ENCODE measurements at places on chromosomes 11 and 22.

DNA sequence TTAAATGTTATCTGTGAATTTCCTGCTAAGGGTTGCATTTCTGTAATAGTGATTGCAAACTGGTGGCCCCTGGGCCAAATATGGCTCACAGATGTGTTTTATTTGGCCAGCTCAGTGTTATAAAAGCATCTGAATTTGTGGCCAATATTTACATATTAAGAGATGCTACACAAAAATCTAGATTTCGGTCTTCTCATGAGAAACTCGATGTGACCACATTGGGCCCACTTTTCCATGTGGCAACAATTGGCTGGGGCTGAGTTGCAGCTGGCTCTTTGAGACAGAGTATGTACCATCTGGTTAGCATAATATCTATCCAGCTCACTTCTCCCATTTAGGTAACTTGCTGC is 244.5 kb upstream of the POU2AF2 start:
- DNase-seq: no peak

DNA sequence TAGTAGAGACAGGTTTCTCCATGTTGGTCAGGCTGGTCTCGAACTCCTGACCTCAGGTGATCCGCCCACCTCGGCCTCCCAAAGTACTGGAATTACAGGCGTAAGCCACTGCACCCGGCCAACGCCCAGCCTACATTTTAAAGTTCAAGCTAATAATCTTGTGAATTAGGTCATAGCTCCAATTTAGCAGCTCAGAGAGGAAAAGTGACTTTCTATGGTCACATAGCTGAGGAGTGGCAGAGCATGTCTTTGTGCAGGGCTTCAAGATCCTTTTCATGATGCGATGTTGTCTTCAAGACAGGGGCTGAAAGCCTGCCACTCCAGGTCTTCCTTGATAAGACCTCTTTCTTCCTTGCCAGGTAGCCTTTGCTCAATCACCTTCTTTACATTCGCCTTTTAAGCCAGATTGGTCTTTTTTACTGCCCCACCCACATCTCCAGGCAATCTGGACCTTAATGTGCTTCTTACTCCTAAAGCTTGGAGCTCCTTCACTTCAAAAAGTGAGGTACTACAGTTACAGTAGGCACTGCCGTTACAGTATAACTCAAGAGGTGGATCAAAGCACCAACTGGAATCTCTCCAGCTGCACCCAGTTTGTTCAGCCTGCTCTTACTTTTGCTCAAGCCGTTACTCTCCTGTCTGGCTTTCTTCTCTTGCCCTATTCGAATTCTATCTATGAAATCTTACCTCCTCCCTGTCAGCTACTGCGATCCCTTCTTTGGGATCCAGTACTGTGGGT is 18.2 kb downstream of the YWHAH start:
- DNase-seq: no peak

DNA sequence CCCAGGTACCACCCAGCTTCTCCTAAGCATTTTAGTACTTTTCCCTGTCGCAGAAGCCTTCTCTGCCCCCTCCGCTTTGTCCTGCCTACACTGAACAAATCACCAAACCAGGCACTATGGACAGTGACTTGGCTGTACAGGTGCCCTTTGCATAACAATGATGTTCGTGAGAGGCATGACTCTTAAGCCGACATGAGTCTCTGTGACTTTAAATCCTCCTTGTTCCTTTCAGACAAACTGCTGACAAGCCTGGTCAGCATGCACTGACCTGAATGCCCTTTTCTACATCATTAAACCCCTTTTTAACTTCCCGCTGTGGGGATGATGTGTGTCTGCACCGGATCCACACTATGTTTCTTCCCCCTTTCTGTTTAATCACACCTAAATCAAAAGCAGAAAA is 16.6 kb downstream of the CAVIN3 start:
- DNase-seq: no peak

DNA sequence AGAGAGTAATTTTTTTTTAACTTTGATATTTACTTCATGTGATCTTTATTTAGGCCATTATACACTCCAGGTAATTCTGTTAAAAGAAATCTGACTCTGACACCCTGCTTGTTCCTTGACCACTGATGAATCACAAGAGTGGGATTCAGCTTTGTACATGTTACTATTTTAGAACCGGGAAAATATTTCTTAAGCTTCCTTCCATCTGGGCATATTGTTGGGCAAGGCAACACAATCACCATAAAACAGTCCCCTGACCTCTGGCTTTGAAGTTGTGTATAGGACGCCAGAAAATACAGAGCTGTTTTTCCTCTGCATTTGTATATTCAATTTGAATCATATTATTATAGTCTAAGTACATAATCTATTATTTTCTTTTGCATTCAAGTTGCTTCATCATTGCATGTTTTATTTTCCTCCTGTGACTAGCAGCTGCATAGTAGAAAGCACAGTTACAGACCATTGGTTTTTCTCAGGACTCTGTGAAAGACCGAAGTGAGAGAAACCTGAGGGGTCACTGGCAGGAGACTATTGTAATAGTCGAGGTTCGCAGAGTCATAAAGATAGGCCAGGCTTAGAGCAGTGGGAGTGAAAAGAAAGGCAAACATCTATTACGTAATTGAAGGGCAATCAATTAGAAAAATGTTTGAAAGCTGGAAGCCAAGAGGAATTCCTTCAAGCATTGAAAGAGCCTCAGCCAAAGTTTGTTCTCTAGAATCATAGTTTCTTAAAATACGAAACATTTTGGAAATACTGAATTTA is 51.8 kb upstream of the SLC36A4 start:
- no peak for DNase-seq

GRCh38 chr11:112537846-112538330 is 277.2 kb upstream of the PLET1 start:
- DNase-seq: no peak

DNA sequence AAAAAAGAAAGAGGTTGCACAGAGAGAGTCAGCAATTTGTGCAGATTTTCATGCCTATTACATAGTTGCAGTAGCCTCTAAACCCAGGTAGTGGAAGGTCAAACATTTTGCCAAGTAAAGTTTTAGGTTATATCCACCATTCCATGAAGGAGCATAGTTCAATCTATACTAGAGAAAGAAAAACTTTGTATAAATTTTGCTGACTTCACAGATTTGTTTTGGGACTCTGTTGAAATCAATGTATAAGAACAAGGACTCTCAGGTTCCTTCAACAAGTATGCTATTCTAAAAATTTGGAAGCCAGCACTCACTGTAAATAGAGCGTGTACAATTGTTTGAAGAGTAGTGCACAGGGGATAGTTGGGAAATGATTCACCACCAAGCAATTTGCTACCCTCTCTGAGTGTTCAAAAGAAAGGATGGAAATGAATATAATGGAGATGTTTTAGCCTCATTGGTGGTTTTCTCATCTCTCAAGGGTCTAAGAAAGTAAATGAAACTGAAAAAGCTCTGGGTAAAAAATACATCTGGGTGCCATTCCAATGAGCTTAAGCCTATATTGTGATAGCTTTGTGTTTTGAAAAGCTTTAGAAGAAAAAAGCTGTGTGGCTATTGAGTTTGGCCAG is 508.4 kb upstream of the LUZP2 start:
- DNase-seq: no peak

DNA sequence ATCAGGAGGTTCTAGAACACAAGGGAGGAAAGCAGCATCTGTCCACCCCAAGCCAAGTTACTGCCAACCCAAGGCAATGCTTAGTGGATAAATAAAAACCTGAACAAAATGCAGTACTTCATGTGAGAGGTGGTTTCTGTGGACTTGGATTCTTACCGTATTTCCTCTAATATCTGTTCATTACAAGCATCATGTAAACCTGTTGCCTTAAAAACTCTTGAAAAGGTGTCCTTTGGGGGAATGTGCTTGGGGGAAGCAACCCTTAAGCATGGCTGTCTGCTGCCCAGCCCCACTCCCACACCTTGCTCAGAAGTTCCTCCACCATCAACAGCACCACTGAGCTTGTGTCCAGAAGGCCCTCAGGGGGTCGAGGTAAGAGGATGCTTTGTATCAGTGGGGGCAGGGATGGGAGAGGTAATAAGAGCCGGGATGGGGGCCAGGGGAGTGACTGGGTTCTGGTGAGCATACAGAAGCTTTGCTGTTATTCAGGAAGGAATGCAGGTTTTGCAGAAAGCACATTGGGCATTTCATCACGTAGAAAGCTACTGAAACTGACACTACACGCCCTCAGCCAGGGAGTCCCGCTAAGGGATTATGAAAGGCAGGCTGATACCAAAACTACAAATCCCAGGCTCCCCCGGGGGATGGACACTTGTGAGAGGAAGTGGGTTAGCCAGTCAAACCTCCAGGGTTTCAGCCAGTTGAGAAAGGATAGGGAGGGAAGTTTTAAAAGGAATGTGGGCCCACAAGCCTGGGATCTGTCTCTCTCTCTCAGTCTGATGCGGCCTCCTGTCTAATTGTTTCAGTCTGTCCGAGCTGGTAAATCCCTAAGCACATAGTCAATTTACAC is 52.0 kb downstream of the KCNJ1 start:
- no peak for DNase-seq

Measured in activated naive CD4-positive, alpha-beta T cell (primary cell).